ENCODE measurements at places on chromosomes 12 and 14. TPM values are rescaled to one million over a fixed set of nuclear protein-coding genes. Genes with fewer than 3 reads are reported as not detected.

The FBXO34 gene
- total RNA-seq, result 20.6 TPM

The PRB2 gene
- not detected for total RNA-seq

The INF2 gene
- 20.8 TPM for total RNA-seq

The BDKRB2 gene
- total RNA-seq, result 38.6 TPM

The CTSG gene
- not detected for total RNA-seq

The INHBC gene
- total RNA-seq, result not detected

The SLC8A3 gene
- 0.18 TPM for total RNA-seq

The POTEM gene
- not detected for total RNA-seq

The KRT7 gene
- total RNA-seq, result 16.1 TPM

The OTUB2 gene
- 0.85 TPM for total RNA-seq

The SLC17A8 gene
- not detected for total RNA-seq

The B3GNT4 gene
- total RNA-seq, result 0.09 TPM
